ENCODE measurements at places on chromosomes 1 and 21.

- no peak overlapping the region for H3K4me3 ChIP-seq
- H3K27me3 ChIP-seq: no peaks in the 10 kb centered on the region
- no peak overlapping the region for H3K27ac ChIP-seq
- DNase-seq: no peak
- H3K4me1 ChIP-seq: peaks cover 5% of the 10 kb centered on the region
These were observed 106.1 kb downstream of the SIM2 start for GRCh38 chr21:36804874-36805611.

GRCh38 chr1:221672239-221672645, 69.6 kb downstream of the DUSP10 start:
- H3K27ac ChIP-seq: no peak overlapping the region
- H3K27me3 ChIP-seq: no peaks in the 10 kb centered on the region
- no peak for DNase-seq

GRCh38 chr1:234589064-234589800, 20.7 kb downstream of the IRF2BP2 start:
- DNase-seq: no peak
- H3K36me3 ChIP-seq: no peaks in the 10 kb centered on the region
- H3K27ac ChIP-seq: no peak overlapping the region
- no peaks in the 10 kb centered on the region for H3K4me1 ChIP-seq

DNA sequence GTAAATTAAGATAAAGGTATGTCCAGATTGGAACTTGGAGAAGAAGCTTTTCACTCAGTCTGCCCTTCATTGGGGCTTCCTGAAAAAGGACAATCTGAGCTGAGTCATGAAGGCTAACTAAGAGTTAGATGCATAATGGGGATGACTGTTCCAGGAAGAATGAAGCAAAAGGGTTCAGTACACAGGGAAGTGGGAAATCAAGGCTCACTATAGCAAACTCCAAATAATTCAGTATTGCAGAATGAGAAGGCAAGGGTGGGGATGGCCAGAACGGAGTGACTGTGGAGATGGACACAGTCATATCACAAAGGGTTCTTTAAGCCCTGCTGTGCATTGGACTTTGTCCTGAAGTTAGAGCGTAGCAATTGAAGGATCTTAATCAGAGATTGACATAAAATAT, 158.3 kb downstream of the FGGY start:
- DNase-seq: no peak
- no peaks in the 10 kb centered on the region for H3K27me3 ChIP-seq
- H3K36me3 ChIP-seq: no peaks in the 10 kb centered on the region

- DNase-seq: no peak
- H3K36me3 ChIP-seq: no peaks in the 10 kb centered on the region
- H3K27ac ChIP-seq: no peak overlapping the region
- no peaks in the 10 kb centered on the region for H3K4me1 ChIP-seq
- no peak overlapping the region for H3K4me3 ChIP-seq
- no peaks in the 10 kb centered on the region for H3K27me3 ChIP-seq
These were observed 31.2 kb downstream of the TSEN15 start for GRCh38 chr1:184082541-184083415.

DNA sequence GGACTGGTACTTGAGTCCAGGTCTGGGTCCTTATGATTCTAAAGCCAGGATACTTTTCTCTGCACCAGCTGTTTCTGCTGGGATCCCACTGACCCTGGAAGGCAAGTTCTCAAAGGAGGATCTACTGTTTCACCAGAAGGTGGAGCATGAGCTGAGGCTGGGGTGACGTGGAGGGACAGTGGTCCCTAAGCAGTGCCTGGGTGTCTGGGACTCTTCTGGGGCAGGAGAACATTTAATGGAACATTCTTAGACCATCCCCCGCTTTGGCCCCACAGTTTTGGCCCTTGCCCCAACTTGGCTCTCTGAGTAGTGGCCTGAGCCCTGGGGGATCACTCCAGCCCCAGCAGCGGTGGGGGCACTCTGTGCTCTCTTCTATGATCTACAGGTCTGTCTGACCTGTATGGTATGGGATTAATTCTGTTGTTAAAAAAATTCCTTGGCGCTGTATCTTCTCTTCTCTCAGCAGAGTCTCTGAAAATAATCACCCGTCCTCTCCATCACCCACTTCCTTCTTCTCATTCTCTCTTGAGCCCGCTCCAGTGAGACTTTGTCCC, 60.3 kb upstream of the CSF3R start:
- no peaks in the 10 kb centered on the region for H3K27me3 ChIP-seq
- no peak for DNase-seq
- H3K27ac ChIP-seq: no peak overlapping the region
- H3K4me3 ChIP-seq: no peak overlapping the region
- H3K36me3 ChIP-seq: no peaks in the 10 kb centered on the region

GRCh38 chr1:55463814-55464475, 248.8 kb upstream of the USP24 start:
- peak; percentile 6 for DNase-seq
- no peaks in the 10 kb centered on the region for H3K27me3 ChIP-seq

GRCh38 chr1:29309075-29309474, 72.8 kb downstream of the PTPRU start:
- H3K27ac ChIP-seq: no peak overlapping the region
- no peak for DNase-seq
- H3K4me3 ChIP-seq: no peak overlapping the region
- H3K4me1 ChIP-seq: no peaks in the 10 kb centered on the region
- no peaks in the 10 kb centered on the region for H3K27me3 ChIP-seq

GRCh38 chr1:9901148-9902059, 8.7 kb downstream of the CTNNBIP1 start:
- H3K4me1 ChIP-seq: peaks cover 34% of the 10 kb centered on the region
- no peak overlapping the region for H3K4me3 ChIP-seq
- H3K27me3 ChIP-seq: no peaks in the 10 kb centered on the region
- peak; percentile 91 for DNase-seq
- H3K27ac ChIP-seq: peak overlapping the region; percentile 94

DNA sequence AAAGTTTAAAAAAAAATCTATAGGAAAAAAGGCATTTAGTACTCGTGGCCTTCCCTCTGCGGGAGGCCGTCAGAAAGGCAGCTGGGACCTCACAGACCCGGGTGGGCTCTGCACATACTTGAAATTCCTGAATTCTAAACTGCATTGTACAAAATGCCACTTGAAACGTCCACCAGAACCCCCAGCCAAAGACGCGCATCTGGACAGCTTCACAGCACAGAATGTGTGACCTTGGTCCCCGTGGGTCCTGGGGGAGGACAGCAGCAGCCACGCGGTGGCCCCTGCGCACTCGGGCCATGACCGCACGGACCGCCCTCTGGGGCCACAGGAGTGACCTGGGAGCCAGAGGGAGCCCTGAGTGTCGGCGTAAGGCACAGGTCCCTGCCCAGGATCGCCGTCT, 20.6 kb upstream of the MRPS14 start:
- H3K4me1 ChIP-seq: no peaks in the 10 kb centered on the region
- H3K27me3 ChIP-seq: no peaks in the 10 kb centered on the region
- H3K4me3 ChIP-seq: no peak overlapping the region
- H3K36me3 ChIP-seq: no peaks in the 10 kb centered on the region
- DNase-seq: no peak
- H3K27ac ChIP-seq: no peak overlapping the region

DNA sequence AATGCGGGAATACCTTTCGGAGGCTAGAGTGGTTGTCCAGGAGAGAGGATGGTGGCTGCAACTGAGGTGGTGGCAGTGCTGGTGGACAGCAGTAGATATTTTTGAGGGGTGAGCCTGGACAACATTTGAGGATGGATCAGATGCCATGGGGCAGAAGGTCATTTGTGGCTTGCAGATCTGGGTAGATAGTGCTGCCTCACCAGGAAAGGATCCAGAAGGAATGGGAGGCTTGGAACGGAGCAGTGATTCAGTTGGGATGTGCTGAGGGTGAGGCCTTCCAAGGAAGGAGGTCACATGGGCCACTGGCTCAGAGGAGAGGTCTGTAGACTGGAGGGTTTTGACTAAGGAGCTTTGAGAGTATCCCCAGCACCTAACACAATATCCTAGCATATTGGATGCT, 110.8 kb upstream of the KAZN start:
- no peak for DNase-seq
- peaks cover 10% of the 10 kb centered on the region for H3K4me1 ChIP-seq
- no peak overlapping the region for H3K27ac ChIP-seq
- no peaks in the 10 kb centered on the region for H3K27me3 ChIP-seq

DNA sequence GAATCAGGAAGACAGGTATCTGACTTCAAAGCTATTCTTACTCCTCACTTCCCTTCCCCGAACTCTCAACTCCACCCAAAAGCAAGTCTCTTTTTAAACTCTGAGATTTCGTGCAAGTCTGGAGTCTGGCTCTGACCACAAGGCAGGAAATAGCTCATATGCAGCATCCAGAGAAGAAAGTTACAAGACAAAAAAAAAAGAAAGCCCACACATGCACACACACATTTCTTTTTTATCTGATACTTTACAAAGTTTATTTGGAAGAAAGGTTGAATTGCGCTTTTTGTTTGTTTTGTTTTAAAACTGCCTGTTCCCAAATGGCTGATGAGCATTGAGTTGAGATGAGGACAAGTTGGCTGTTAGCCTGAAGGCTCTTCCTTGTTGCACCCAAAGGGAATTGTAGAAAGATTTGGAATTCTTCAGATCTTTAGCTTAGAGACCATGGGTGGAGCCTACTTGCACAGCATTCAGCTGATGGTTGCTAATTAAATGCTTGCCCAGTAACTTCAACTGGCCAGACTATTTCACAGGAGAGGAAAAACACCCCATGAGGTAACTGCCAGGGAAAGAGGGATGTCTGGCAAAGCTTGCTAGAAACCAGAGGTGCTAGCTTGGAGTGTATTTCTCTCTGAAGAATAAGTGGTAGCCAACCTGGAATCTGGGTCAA, 490.3 kb downstream of the TTLL7 start:
- peaks cover 41% of the 10 kb centered on the region for H3K4me1 ChIP-seq
- no peaks in the 10 kb centered on the region for H3K27me3 ChIP-seq
- no peak overlapping the region for H3K4me3 ChIP-seq

GRCh38 chr1:16162163-16162822, 6.4 kb upstream of the EPHA2 start:
- H3K4me3 ChIP-seq: no peak overlapping the region
- peaks cover 17% of the 10 kb centered on the region for H3K4me1 ChIP-seq
- no peaks in the 10 kb centered on the region for H3K36me3 ChIP-seq
- H3K27me3 ChIP-seq: no peaks in the 10 kb centered on the region
- H3K27ac ChIP-seq: no peak overlapping the region

GRCh38 chr1:226425431-226426031, 17.6 kb upstream of the PARP1 start:
- no peaks in the 10 kb centered on the region for H3K36me3 ChIP-seq
- DNase-seq: no peak
- H3K27ac ChIP-seq: no peak overlapping the region
- H3K4me1 ChIP-seq: peaks cover 12% of the 10 kb centered on the region
- no peak overlapping the region for H3K4me3 ChIP-seq

DNA sequence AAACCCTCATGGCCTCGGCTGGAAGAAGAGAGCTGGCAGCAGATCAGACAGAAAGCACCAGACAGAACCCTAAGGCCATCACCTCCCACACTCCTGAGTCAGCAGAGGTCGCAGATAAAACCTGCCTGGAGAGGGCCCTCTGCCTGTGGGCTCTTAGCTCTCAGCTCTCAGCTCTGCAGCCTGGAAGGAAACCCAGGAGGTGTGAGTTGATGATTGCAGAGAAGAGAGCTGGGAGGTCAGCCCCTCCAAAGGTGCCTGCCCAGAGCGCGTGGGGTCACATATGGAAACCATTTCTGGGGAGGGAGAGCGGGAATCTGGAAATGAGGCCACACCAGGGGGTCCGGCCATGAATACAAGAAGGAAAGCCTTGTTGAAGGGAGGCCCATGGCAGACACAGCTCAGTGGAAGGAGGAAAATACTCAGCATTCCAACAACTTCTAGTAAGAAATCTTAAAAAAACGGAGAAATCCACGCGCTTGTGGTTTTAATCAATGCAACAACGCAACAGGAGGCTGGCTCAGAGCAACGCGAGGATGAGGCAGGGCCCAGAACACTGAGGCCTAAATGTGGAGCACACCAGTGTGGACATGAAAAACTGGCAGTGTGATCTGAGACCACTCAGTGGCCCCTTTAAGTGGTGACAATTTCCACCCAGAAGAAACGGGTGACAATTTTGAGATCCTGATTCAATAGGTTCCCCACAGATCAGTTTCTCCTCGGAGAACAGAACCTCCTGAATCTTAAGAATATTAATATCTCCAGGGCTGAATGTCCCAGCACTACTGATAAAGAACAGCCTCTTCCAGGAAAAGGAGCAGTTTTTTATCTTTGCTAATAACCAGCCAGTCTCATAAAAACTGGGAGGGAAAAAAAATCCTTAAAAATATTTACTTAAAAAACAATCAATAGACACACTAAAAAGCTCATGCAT, 45.7 kb downstream of the PSMG1 start:
- H3K36me3 ChIP-seq: no peaks in the 10 kb centered on the region
- no peak for DNase-seq
- H3K27me3 ChIP-seq: no peaks in the 10 kb centered on the region
- H3K4me1 ChIP-seq: no peaks in the 10 kb centered on the region
- H3K27ac ChIP-seq: no peak overlapping the region

DNA sequence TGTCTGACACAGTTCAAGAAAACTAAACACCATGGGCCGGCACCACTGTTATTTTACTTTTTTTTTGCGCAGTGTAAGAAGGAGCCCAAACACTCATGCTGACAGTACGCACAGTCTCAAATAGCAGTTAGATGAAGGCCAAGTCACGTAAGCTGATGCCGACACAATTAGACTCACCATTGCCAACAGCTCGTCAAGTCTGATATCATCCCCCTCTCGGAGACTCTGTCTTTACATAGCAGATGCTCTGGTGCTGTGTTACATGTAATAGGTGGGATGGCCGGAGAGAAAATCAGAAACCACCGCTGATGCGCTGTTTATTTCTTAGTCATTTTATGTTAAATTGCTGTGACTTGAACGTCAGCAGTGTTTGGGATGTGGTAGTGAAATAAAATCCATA, 49.3 kb downstream of the TGFB2 start:
- DNase-seq: no peak
- H3K4me3 ChIP-seq: no peak overlapping the region
- peaks cover 23% of the 10 kb centered on the region for H3K4me1 ChIP-seq
- H3K27me3 ChIP-seq: no peaks in the 10 kb centered on the region

DNA sequence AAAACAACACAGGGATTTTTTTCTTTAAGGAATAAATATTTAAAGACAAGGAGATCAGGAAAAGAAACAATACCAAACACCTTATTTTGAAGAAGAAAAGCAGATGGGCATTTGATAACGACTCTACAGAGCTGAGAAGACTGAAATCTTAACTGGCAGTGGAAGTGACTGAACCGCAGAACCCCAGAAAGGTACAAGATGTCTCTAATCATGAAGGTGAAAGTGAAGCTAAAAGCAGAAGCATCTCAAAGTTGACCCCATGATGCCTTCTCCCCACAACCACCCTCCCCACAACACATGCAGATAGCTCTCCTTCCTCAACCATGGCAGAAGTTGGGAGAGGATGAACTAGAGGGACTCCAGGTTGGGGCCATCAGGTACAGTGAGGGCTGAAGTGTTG, 129.6 kb downstream of the ZNF648 start:
- no peak overlapping the region for H3K4me3 ChIP-seq
- no peak overlapping the region for H3K27ac ChIP-seq
- H3K36me3 ChIP-seq: no peaks in the 10 kb centered on the region
- no peaks in the 10 kb centered on the region for H3K4me1 ChIP-seq

DNA sequence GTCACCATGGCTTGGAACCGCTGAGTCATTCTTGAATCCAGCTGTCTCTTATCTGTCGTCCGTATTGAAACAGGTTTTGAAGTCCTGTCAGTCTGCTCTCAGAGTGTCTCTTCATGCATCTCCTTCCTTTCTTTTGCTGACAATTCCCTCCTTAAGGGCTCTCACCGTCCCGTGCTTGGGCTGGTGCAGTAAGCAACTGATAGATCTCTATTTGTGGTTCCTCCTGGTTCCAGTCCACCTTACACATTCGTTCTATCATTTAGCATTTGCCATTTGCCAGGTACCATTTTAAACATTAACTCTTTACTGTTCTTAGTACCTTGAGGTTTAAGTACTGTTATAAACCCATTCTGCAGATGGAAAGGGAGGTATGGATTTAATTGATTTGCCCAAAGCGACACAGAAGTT, 88.9 kb downstream of the DYRK1A start:
- H3K4me3 ChIP-seq: no peak overlapping the region
- no peaks in the 10 kb centered on the region for H3K27me3 ChIP-seq
